ENCODE measurements at places on chromosomes 2 and 18.

- DNase-seq: no peak
These were observed 118.1 kb downstream of the ABCA12 start for GRCh38 chr2:215020283-215020682.

DNA sequence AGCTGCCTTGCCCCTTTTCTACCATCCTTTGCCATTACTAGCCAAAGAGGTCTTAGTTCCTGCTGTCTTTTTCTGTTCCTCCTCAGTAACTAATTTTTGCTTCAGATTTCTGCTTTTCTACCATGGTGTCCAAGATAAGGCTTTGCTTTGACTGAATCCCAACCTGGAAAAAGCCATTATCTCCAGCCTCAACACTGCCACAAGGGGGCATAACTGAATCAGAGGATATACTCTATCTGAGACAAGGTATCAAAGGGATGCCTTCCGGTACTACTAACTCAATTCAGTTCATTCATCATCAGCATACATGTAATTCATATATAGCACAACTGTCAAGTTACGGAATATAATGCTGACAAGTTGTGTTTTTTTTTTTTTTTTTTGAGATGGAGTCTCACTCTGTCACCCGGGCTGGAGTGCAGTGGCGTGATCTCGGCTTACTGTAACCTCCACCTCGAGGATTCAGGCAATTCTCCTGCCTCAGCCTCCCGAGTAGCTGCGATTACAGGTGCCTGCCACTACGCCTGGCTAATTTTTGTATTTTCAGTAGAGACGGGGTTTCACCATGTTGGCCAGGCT is 11.4 kb downstream of the OSGEPL1 start:
- DNase-seq: no peak

GRCh38 chr2:112680666-112681101 is 34.9 kb downstream of the SLC20A1 start:
- DNase-seq: peak; percentile 24

- no peak for DNase-seq
These were observed 308.5 kb downstream of the GBX2 start for GRCh38 chr2:235859651-235860050.
